T-helper 17 cell (primary cell): ENCODE measurements at places on chromosomes 3 and 15.

GRCh38 chr3:157752956-157753786, 250.0 kb upstream of the VEPH1 start:
- no peak for DNase-seq

GRCh38 chr3:139982404-139982803, 47.4 kb downstream of the CLSTN2 start:
- DNase-seq, result no peak

DNA sequence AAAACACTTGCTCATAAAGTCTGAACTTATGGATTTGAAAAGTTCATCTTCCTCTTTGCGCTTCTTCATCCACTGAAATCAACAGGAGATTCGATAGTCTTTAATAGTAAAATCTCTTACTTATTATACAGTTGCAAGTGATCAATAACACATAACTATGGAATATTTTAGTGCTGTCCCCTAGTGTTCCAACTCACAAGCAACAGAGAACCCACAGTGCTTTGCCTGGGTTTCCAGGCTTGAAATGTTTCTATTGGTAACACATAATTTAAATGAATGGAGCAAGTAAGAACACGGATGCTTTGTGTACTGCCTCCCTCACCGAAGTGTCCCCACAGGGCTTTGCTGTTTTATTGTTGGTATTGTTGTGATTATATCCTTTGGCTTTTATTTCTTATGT, 93.5 kb downstream of the WDR72 start:
- DNase-seq, result no peak

GRCh38 chr3:156533205-156533604, 21.7 kb downstream of the SSR3 start:
- DNase-seq, result no peak

DNA sequence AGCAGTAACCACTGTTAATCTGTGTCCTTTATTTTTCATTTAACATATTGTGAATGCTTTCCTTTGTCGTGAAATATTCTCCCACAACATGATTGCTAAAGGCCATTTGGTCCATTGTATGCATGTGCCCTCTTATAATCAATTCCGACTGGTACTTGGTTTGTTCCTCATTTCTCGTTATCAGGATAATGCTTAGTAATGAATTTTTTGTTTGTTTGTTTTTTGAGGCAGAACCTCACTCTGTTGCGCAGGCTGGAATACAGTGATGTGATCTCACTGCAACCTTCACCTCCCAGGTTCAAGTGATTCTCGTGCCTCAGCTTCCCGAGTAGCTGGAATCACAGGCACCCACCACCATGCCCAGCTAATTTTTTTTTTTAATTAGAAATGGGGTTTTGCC, 22.0 kb downstream of the SPATA12 start:
- DNase-seq, result no peak

- no peak for DNase-seq
Observed at GRCh38 chr15:85927931-85928537, 133.3 kb upstream of the KLHL25 start.

- no peak for DNase-seq
Observed at GRCh38 chr15:87523516-87523915, 733.0 kb downstream of the NTRK3 start.

GRCh38 chr3:29263476-29263875, 17.4 kb upstream of the RBMS3 start:
- no peak for DNase-seq

GRCh38 chr15:38242055-38242454, 10.6 kb upstream of the SPRED1 start:
- no peak for DNase-seq

GRCh38 chr3:3107858-3108257, 2.3 kb downstream of the IL5RA start:
- DNase-seq, result no peak

- no peak for DNase-seq
Observed at GRCh38 chr15:96392380-96393208, 62.1 kb downstream of the NR2F2 start.

DNA sequence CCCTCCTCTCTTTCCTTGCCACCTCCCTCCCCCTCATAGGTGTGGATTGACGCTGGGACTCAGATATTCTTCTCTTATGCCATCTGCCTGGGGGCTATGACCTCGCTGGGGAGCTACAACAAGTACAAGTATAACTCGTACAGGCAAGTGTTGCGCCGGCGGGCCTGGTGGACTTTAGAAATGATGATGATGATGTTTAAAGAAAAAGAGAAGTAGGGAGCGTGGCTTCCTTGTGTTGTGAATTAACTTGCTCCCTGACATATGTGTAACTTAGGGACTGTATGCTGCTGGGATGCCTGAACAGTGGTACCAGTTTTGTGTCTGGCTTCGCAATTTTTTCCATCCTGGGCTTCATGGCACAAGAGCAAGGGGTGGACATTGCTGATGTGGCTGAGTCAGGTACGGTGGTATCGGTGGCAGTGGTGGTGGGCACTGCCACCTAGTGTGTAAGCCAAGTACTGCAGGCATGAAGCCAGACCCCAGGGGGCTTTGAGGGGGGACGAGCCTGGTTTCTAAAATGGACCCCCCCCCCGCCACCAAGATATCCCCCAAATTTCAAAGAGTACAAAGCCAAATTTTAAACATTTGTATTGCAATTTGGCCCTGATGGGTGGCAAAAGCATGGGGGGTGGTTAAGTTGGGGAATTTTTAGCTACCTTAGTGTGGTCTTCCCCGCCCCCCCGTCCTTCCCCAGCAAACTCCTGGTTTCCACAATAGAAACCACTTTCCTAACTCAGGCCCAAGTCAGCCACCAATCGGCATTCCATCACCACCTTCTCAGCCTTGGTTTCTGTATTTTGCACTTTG, 65.6 kb downstream of the SLC6A6 start:
- peak; percentile 25 for DNase-seq

- no peak for DNase-seq
Observed at GRCh38 chr3:175749981-175750380, 890.8 kb downstream of the NAALADL2 start.

GRCh38 chr15:34470091-34470490, 32.5 kb upstream of the GOLGA8A start:
- no peak for DNase-seq

GRCh38 chr15:101025501-101025885, 106.3 kb downstream of the LRRK1 start:
- no peak for DNase-seq

DNA sequence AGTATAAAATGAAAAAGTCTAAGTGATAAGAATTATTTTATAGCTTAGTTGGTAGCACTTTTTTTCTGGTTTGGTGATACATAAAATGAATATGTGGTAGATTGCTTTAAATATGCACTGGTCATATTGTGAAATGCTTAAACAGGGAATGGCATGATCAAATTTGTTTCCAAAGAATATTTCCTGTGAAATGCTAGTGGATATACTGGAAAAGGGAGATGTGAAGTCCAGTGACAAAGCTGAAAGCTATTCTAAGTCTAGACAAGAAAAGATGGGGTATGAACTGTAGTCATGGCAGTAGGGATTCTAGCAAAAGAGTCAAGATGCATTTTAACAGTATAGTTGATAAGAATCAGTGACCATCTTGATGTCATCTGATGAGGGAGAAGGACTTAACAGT, 98.9 kb upstream of the MME start:
- DNase-seq, result no peak

- no peak for DNase-seq
Observed at GRCh38 chr3:127691489-127691888, 18.7 kb downstream of the ABTB1 start.

- no peak for DNase-seq
Observed at GRCh38 chr3:15053541-15053940, 11.6 kb downstream of the MRPS25 start.

- DNase-seq, result no peak
Observed at GRCh38 chr15:72319360-72319984, 485 bp downstream of the CELF6 start.

DNA sequence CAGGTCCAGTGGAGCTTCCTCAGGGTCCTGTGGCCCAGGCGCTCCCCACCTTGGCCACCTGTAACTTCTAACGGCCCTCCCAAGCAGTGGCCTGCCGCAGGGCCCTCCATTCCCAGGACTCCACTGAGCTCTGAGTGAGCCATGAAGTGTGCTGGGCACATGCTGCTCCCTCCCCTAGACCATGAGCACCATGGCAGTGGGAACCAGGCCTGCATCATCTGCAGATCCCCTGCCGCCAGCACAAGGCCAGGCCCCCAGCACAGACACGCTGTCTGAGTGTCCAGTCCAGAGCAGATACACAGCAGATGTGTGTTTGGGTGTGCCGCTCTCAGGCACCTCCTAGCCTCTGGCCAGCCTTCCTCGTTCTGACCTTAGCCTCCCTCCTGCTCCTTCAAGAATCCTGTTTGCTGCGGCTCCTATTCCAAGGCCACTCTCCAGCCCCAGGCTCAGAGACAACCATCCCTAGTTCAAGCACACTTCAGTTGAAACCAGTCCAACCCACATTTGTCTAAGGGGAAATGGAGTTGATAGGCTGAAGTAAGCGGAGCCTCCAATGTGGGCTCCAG, 7.0 kb upstream of the KLF15 start:
- no peak for DNase-seq

- no peak for DNase-seq
Observed at GRCh38 chr3:115655761-115656282, 32.5 kb downstream of the GAP43 start.

DNA sequence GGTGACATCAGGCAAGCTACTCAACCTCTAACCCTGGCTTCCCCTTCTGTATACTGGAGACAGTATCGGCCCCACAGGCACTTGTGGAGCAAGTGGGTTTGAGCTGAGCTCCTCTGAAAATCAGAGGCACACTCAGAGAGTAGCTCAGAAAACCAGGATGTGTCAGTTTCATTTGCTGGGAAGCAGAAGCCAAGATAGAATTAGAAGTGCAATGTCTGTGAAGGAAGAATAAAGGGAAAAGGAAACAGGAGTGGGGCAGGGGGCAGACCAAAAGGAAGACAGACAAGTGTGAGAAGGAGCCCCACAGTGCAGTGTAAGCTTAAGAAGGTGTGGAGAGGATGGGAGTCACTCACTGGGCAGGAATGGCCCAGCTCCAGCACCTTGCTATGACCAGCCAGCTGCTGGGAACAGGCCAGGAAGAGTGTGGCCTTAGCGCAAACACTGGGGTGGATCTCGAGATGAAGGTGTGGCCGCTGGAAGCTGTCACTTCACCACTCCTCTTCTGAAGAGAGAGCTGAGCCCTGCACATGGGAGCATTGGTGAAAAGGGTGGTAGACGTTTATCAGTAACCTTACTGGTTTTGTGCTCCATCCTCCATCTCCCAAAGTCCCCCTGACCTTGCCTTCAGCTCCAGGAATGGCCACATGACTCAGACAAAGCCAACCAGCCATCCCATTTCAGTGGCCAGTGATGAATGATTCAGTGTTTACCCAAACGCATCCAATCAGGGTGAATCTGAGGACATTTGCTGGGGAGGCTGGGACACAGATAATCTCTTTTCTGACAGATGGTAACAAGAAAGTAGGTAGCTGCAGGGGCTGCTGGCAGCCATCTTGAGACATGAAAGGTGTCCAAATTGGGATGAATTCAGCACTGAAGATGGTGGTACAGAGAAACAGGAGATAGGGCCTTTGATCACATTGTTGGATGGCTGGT, 108.4 kb downstream of the SHQ1 start:
- DNase-seq, result no peak

GRCh38 chr3:38038447-38038911, 529 bp upstream of the DLEC1 start:
- DNase-seq, result no peak

- no peak for DNase-seq
Observed at GRCh38 chr3:107651782-107652181, 129.0 kb downstream of the BBX start.

GRCh38 chr3:183898028-183898431, 13.3 kb upstream of the PARL start:
- DNase-seq, result no peak

DNA sequence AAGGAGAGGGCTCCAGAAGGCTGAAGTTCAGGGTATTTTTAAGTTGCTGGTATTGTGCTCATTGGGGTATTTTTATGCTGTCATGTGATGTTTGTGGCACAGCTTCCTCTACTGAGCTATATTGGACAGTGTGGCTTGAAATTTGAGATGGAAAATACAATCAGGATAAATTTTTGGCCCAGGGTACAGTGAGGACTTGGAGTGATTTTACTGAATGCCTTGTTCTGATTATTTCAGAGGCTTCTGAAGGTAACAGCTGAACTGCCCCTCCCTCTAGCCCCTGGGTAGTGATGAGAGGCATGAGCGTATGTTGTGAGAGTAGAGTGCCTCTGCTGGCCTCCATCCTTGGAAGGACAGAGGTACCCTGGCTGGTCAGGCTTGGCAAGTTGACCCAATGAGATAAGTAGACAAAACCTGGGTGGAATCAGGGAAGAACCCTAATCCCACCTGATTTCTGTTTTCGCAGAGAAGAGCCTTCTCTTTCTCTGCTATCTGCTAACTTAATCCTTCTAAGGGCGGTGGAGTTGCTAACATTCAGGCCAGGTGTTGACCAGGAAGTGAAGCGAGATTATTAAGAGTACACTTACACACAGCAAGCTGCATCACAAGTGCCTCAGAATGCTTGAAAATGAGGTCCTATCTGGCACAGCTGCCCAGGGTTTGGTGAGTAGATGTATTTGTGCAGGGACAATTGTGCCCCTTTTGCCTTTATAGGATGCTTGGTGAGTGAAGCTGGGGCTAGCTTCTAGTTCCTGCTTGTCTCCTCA, 98.1 kb upstream of the CLSTN2 start:
- DNase-seq, result no peak

- no peak for DNase-seq
Observed at GRCh38 chr3:67083277-67083676, 85.2 kb downstream of the KBTBD8 start.

DNA sequence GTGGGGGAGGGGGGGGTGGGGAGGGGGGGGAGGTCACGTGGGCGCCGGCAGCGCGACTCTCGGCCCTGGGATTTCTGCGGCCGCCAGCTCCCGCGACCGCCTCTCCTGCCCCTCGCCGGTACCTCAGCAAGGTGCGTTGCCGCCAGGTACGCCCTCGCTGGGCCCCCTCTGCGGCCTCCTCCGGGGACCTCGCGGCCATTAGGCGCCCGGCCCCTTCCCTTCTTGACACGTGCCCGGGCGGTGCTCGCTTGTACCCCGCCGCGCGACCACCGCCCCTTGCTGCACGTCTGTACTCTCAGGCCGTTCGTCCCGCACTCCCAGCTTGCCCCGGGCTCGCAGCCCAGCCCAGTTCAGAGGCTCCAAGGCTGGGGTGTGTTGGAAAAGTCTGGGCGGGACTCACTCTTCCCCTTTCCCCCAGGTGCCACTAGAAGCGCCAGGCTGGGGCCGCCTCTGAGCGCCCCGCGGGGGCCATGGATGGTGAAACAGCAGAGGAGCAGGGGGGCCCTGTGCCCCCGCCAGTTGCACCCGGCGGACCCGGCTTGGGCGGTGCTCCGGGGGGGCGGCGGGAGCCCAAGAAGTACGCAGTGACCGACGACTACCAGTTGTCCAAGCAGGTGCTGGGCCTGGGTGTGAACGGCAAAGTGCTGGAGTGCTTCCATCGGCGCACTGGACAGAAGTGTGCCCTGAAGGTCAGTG, at the start of gene MAPKAPK3:
Gene MAPKAPK3, plus strand, starts transcription at position 56 of the 696 bp plus-strand sequence. Its CDS starts 415 bp downstream, at position 471.
- DNase-seq, result no peak
